A549 (cell line): ENCODE measurements at places on chromosomes 2 and 18. TPM values are rescaled to one million over a fixed set of nuclear protein-coding genes. Genes with fewer than 3 reads are reported as not detected.
A peak's percentile ranks its signal among the peaks of the same experiment; 100 is the strongest.

DNA sequence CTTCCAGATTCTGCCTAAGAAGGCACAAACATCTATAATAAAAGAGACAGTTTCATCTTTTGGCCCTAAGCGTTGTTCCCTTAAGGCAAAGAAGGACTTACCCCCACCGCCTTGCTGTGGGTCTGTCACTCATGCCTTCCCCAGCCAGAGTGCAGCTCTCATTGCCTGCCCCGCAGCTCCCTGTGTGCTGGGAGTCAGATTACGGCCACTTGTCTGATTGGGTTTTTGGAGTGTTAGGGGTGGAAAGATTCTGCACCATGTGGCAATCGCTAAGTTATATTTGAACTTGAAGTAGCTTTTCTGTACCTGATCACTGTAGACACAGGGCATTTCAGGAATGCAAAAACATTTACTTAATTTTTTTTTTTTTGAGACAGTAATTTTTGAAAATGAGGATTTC, at the start of gene AQP4:
TSS of gene AQP4 (minus strand) at position 151 of the 400 bp plus-strand sequence. CDS start at position 133, 18 bp downstream.
- no peak for DNase-seq

DNA sequence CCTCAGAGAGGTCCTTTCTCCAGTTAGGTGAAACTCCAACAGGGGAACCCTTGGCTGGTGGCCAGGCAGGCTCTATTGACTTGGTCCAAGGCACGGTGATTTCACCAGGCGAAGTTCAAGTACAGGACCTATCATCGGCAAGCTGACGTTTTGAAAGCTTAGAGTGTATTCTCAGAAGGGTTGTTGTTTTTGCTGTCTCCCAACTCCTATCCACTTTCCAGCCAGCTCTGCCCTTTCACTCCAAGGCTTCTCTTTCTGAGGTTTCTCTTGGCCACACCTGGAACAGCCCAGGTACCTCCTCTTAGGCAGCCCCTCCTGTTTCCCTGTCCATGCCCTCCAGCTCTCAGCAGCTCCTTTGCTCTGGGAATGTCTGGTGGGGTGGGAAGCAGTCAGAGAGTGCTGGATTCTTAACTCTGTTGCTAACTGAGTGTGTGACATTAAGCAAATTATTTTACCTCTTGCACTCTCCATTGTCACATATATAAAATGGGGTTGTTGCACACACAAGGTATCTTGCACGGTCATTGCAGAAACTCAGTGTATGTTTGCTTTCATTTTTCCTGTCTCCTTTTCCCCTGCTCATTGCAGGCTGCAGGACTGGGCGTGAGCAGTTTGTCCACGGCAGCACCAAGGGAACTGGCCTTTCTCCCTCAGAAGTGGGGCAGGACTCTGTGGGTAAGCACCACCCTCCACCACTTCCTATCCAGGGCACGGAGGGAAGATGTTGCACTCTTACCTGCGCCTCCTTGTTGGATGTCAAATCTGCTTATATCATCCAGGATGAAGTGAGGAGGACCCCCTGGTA, 30.2 kb downstream of the CAPN13 start:
- no peak for DNase-seq

GRCh38 chr18:60295674-60296073, 76.9 kb downstream of the MC4R start:
- no peak for DNase-seq

DNA sequence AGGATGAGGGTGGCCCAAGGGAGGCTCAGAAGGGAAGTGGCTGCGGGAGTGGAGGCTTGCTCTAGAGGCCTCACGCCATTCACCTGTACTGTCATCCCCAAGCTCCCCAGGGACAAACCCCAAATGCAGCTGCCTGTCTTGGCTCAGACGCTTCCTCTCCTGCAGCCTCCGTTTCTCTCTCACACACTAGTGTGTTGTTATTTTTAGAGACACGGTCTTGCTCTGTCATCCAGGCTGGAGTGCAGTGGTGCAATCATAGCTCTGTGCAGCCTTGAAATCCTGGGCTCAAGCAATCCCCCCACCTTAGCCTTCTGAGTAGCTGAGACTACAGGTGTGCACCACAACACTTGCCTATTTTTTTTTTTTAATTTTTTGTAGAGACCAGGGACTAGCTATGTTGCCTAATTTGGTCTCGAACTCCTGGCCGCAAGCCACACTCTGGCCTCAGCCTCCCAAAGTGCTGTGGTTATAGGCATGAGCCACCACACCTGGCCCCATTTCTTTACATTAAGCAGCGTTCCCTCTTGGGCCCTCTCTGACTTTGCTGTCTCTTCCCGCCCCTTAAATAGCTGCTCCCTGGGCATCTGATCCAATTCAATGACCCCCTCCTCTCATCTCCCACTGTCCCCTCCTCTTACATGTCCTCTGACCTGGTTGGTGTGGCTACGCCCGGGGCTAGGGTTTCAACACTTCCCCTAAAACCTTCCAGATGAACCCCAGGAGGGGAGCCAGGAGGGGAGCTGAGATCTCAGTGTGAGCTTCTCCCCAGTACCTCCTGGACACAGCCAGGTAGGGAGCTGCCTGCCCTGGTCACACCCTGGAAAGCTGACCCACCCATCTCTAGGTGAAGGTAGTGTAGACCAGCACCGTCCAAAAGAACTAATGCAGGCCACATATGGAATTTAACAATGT, 24.0 kb upstream of the LOXHD1 start:
- DNase-seq, result no peak

FAP gene
- 0.03 to 0.21 TPM (median 0.13 TPM) in 3 replicates for polyA plus RNA-seq

TLX2 gene
- 0.37 to 0.58 TPM (median 0.39 TPM) in 3 replicates for polyA plus RNA-seq

DNA sequence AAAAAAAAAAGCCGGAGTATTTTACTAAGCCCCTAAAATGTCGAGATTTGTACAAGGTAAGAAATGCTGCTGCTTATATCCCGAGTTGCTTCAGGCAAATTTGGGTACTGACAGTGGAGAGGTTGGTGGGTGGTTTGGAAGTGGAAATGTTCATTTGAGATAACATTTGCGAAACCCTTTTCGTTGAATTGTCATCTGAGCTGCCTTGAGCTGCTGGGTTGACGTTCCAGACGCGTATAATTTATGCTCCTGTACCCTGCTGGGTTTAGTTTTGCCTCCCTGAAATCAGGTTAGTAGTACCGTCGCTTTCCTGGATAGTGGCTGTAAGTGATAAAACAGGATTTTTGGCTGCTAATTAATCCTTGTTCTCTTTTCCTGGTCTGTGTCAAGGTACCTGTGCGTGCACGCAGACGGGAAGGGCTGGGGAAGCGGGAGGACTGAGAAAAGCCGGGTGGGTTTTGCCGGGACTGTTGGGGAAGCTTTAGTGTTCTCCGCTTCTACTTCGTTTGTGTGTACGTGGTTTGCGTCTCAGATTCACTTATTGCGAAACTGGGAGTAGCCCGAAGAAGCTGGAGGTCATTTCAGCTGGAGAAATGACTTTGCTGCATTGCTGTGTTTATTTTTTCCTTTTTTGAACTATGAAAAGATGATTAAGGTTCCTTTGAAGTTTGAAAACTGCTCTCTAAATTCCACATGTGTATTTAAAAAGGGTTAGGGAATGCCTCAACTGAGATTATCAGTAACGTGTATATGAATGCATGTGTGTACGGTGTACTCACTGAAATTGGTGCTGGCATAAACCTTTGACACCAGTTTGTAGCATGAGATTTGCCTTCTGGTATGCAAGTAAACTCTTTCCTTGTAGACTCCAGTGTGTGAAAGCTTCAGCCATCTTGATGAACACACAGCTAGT, 709 bp downstream of the UGP2 start:
- DNase-seq, result peak; percentile 20

TEX44 gene
- not detected in 3 replicates for polyA plus RNA-seq

LIMS1 gene
- 37.5 to 42.5 TPM (median 40.0 TPM) in 3 replicates for polyA plus RNA-seq

- DNase-seq, result no peak
These were observed 75.6 kb upstream of the REG3A start for GRCh38 chr2:79235135-79235534.

MREG gene
- 5.0 to 6.4 TPM (median 6.1 TPM) in 3 replicates for polyA plus RNA-seq

GRCh38 chr2:224561234-224562005, 23.7 kb downstream of the CUL3 start:
- DNase-seq, result no peak

LINC00305 gene
- polyA plus RNA-seq, result not detected in 3 replicates

INPP4A gene
- 8.8 to 9.6 TPM (median 9.4 TPM) in 3 replicates for polyA plus RNA-seq

- peak; percentile 34 for DNase-seq
These were observed 551.1 kb downstream of the TNS1 start for GRCh38 chr2:217451666-217452065.

DNA sequence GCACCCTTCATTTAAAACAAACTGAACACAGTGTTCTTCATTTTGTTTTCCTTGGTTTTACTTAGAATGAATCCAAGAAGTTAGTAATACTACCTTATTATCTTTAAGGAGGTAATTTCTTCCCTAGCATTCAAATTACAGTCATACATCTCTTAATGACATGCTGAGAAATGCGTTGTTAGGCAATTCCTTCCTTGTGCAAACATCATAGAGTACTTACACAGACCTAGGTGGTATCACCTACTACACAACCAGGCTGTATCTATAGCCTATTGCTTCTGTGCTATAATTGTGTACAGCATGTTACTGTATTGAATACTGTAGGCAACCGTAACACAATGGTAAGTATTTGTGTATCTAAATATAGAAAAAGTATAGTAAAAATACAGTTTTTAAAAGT, 8.4 kb upstream of the CABYR start:
- no peak for DNase-seq

GRCh38 chr2:453132-453531, 165.2 kb upstream of the ALKAL2 start:
- DNase-seq, result no peak

GRCh38 chr18:33584548-33585430, 6.8 kb downstream of the ASXL3 start:
- DNase-seq, result no peak

DNA sequence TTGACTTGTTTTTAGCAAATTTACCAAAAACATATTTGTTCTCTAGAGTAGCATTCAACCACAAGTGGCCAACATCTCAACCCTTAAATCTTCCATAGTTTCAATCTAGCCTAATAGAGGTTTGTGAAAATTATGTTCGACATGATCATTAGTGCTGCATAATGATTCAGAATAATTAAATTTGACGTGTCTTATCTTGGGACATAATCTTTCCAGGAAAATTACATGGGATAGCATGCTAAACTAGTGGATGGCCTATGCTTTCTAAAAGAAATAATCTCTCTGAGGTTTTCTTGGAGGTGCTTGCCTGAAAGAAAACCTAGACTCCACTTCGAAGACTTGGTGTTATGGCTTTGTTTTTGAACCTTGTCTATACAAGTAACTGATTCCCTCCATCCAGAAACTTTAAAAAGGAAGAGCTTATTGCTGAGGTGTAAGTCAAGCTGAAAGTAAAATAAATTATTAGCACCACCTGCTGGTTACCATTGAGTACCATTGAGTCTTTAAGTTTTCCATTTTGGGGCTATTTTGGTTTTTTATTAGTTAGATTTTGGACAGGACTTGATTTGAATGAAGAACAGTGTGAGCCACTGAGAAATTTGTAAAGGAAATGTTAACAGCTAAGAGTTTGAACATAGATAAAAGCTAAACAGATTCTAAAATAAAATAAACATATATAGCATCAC, 32.7 kb downstream of the COX7A2L start:
- DNase-seq, result peak; percentile 49

DNA sequence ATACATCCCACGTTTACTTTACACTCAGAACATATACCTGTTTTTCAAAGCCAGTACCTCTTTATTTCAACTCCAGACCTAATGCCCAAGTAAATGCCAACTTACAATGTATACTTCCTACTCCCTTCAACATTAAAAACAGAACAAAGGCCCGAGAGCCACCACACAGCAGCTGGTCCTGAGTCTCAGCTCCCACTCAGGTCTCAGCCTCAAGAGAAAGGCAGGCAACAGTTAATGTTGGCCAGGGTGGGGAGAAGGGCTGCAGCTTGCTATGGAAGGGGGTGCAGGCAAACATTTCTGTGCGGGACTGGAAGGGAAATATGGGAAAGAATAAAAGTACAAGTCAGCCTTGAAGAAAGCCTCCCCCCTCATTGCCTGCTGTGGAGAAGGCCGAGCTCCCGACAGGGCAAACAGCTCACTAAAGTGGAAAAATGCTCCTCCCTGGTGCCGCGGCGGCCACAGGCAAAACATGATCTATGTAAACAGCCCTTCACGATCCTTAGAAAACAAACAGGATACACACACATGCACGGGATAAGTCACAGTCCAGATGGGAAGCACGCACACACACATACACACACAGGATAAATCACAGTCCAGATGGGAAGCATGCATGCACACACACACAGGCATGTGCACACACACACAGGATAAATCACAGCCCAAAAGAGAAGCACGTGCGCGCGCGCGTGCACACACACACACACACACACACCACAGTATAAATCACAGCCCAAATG, 67.4 kb downstream of the ADNP2 start:
- DNase-seq, result no peak

LAMA1 gene
- polyA plus RNA-seq, result 0.05 TPM in 2 of 3 replicates, not detected in the other

DNA sequence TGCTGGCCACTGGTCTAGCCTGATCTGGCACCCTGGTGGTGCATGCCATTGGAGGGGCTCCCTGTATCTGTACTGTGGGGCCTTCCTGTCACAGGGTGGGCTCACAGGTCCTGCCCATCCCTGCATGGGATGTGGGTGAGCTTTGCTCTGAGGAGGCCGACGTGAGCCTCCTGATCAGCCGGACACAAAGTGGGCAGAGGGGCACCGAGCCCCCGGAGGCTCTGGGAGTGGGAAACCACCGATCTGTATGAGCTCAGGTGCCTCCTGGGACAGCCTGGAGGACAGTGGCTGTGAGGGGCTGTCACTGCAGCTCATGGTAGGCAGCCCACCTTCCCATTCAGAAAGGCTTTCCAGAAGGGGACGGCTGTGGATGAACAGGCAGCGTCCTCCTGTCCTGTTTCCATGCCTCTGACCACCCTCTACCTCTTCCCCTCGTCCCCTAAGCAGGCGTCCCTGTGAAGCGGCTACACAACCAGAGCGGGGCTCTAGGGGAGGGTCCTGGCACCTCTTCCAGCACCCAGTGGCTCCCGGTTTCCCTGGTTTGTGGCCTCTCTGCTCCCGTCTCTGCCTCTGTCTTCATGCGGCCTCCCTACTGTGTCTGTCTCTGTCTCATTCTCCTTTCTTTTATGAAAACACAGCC, 112.5 kb upstream of the OTOS start:
- DNase-seq, result no peak

- no peak for DNase-seq
These were observed 83.7 kb upstream of the UBXN4 start for GRCh38 chr2:135657806-135658582.

ZSCAN30 gene
- polyA plus RNA-seq, result 2.9 to 3.5 TPM (median 2.9 TPM) in 3 replicates

GRCh38 chr2:183037074-183037552, 1.1 kb downstream of the NCKAP1 start:
- DNase-seq, result no peak

DNA sequence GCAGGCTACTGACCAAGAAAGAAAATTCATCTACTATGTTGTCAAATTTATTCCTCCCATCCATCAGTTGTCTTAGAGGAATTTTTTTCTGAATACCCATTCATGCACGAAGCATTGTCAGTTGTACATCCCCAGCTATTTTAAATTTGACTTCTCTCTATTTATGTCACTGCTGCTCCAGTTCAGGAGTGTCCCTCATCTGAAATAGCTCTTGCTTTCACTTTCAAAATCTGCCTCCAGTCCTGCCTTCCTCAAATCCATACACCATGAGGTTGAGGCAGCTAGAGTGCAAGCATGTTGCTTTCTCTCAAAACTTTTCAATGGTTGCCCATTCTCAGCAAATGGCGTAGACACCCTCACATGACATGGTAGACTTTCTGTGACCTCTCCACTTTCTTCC, 335.4 kb upstream of the CDH2 start:
- DNase-seq, result no peak

GRCh38 chr2:196413821-196414274, 225.7 kb upstream of the CCDC150 start:
- no peak for DNase-seq

GRCh38 chr18:24428709-24429108, 2.2 kb downstream of the IMPACT start:
- DNase-seq, result no peak

ACOXL gene
- 0.05 TPM in 1 of 3 replicates, not detected in the others for polyA plus RNA-seq

GRCh38 chr2:235255693-235256092, 238.2 kb upstream of the AGAP1 start:
- DNase-seq, result no peak

- DNase-seq, result no peak
These were observed 166.0 kb downstream of the SEPTIN10 start for GRCh38 chr2:109447776-109448175.
